Activated gamma-delta T cell treated with Interleukin-2 at 50 U/mL for 16 hours (primary cell): ENCODE measurements at places on chromosomes 4 and X.
A peak's percentile ranks its signal among the peaks of the same experiment; 100 is the strongest.

GRCh38 chr4:93827272-93827947, 1.1 kb upstream of the ATOH1 start:
- no peak for DNase-seq

- DNase-seq = no peak
Measured at GRCh38 chr4:139202991-139203390, 26.0 kb upstream of the ELF2 start.

DNA sequence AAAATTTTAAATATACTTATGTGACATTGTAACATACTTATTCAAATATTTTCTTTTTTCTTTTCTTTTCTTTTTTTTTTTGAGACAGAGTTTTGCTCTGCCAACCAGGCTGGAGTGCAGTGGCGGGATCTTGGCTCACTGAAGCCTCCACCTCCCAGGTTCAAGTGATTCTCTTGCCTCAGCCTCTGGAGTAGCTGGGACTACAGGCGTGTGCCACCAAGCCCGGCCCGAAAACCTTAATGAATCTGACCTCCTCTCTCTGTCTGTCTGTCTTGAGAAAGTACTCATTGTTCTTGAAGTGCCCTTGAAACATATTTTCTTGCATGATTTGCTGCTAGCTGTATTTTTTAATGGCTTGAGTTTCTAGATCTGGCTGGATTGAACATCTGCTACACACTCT, 136.8 kb downstream of the ANAPC4 start:
- no peak for DNase-seq

DNA sequence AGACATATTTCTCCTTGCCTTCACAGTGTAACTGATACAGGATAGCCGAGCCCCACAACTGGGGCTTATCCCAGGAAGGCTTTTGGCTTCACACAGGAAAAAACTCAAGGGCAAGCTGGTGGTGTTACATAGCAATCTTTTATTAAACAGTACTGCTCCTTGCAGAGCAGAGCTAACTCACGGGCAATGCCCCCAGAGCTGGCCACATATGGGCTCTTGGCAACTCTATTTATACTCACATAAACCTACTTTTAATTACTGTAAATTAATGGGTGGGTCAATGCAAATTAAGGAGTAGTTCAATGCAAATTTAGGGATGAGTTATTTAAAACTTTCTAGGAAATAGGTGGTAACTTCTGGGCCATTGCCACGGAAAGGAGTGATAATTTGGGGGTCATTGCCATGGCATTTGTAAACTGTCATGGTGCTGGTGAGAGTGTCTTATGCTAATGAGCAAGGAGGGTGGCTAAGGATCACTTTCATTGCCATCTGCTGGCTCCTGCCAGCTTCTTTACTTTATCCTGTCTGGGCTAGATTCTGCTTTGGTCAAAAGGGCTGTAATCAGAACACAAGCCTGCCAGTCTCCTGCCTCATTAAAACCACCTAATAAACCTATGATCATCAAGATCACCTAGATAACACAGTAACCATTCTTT, 288.8 kb downstream of the CENPC start:
- DNase-seq = no peak

DNA sequence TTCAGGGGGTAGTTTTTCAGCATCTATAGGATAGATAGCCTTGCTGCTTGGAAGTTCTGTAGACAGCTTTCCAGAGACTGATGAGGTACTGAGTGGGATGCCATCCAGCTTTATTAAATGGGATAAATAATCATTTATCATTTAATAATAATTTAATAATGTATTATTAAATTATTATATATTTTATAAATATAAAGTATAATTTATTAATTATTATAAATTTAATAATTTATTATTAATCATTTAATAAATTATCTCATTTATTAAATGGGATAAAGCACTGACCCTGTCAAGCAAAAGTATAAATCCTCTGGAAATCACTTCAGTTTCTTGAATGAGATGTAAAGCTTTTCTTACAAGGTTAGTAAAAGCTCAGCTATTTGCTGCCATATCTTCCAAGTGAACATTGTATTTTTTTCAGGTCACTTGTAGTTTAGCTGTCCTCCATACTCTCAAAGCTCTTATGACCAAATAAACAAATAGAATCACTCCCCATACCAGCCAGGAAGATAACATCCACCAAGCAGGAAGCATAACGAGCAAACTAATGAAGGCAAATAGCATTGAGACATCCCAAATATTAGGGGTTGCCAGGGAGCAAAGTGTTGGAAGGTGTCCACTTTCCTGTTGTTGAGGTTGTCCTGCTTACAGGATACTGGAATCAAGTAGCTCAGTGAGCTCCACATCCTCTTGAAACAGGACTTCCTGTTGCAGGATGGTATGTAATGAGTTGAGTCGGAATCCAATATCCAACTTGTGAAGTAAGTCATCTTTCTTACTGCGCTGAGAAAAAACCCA, 88.9 kb downstream of the ZNF674 start:
- no peak for DNase-seq

DNA sequence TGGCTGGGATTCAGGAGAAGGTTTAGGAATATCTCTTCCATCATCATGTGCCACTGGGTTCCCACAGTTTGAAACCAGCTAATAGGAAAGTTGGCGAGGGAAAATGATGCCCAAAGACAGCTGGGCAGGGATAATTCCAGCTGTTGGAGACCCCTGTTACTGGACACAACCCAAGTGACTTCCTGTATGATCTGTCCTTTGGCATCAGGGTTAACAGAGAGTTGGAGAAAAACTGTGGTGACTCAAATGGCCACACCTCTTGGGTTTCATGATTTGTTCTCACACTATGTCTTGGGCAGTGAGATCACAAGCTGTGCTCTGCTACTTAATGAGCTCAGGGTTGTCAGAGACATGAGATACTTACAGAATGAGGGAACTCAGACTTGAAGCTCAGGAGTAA, 3.8 kb downstream of the FGF16 start:
- DNase-seq = no peak

DNA sequence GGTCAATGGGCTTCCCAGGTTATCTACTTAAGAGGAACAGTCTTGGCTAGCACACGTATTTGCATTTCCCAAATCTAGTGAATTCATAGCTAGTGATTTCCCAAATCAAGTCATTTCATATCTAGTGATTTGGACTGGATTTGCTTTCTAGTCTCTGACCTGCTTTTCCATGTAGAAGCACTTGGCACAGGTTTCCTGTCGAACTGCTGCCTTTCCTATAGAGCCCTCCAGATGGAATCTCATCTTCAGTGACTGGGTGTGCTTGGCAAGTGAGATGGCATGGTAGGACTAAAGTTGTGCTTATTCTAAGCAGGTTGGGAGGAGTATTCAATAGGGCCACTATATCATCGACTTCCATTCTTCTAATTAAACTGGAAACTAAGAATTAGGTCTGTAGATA, 94.7 kb downstream of the CCNG2 start:
- DNase-seq = no peak

DNA sequence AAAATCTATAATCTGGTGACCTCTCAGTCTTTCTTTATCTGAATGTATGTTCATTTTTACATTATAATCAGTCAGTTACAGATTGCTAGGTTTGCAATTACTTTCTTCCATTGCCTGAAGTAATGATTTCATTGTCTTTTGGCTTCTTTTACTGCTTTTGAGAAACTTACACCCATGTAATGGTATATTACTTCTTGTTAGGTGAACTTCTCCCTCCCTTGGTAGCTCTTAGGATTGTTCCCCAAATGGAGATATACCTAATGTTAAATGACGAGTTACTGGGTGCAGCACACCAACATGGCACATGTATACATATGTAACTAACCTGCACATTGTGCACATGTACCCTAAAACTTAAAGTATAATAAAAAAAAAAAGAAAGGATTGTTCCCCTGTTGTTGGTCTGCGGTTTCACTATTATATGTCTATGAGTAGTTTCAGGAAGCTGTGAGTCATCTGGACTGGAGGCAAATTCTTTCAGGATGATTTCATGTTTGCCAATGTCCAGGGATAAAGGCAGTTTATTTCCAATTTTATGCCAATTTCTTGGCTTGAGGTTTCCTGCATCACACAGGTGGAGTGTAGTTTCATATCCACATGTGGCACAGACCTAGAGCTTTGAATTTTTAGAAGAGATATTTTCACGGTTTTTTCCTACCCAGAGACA, 21.8 kb downstream of the SPANXC start:
- DNase-seq = no peak

- DNase-seq = no peak
Measured at GRCh38 chr4:85741381-85741780, 266.4 kb downstream of the ARHGAP24 start.

- no peak for DNase-seq
Measured at GRCh38 chr4:30753316-30753715, 33.1 kb downstream of the PCDH7 start.

GRCh38 chr4:139154538-139154937, 22.5 kb downstream of the ELF2 start:
- DNase-seq = no peak

DNA sequence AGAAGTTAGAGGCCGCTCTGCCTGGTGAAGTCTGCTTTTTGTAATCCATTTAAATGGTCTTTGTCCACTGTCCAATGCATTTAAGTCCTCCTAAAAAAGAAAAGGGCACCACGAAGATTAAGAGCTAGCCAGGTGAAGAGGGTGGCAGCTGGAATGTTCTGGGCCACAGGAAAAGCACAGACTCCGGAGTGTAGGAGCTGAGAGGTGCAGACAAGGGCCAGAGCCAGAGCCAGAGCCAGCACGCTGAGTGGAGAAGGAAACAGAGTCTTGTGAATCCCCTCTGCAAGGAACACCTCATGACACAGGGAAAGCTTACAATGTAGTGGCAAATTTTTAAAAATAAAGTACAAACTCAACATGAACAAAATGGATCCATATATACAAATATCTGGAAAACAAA, 83.6 kb downstream of the TSPAN5 start:
- no peak for DNase-seq

DNA sequence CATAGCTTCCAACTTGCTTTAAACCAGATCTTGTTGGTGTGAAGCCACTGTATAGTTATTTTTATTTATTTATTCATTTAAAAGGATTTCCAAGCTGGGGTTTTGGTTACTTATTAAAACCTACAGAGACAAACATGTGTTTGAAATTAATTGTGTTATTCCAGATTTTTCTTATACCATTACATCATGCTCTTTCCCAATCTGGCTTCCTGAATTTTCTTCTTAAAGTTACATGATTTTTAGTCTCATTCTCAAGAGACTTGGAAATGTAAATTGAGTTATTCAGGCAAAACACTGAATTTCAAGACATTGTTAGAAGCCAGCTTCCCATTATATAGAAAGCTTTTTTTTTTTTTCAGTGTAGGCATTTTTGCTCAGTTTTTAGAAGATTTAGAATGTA, 381.9 kb downstream of the IL1RAPL1 start:
- no peak for DNase-seq

DNA sequence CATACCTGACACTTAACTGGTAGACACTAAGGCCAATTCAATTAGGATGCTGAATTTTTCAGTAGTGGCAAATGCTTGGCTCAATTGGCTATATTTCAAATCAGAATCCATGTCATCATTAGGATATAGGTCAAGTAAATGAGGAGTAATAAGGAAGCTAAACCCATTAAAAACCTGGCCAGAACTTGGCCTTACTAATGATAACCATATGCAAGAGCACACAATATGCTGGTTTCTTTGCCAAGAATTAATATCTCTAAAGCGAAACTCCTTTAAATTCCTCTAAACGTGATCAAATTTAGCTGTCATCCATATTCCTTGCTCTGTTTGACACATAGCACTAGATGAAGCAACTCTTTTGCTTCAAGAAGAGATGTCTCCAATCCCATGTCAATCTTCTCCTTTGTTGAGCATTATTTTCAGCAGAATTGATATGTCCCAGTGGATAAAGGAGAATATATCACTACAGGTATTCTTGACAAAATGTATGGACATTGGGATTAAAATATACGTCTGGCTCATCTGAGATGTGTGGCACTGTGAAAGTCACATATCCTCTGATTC, 206.1 kb upstream of the ANKRD50 start:
- no peak for DNase-seq

- DNase-seq = no peak
Measured at GRCh38 chr4:76947369-76947768, 2.2 kb upstream of the SEPTIN11 start.

GRCh38 chr4:77110730-77111129, 34.9 kb upstream of the CCNI start:
- no peak for DNase-seq

- no peak for DNase-seq
Measured at GRCh38 chrX:147377728-147378127, 534.0 kb upstream of the FMR1 start.

DNA sequence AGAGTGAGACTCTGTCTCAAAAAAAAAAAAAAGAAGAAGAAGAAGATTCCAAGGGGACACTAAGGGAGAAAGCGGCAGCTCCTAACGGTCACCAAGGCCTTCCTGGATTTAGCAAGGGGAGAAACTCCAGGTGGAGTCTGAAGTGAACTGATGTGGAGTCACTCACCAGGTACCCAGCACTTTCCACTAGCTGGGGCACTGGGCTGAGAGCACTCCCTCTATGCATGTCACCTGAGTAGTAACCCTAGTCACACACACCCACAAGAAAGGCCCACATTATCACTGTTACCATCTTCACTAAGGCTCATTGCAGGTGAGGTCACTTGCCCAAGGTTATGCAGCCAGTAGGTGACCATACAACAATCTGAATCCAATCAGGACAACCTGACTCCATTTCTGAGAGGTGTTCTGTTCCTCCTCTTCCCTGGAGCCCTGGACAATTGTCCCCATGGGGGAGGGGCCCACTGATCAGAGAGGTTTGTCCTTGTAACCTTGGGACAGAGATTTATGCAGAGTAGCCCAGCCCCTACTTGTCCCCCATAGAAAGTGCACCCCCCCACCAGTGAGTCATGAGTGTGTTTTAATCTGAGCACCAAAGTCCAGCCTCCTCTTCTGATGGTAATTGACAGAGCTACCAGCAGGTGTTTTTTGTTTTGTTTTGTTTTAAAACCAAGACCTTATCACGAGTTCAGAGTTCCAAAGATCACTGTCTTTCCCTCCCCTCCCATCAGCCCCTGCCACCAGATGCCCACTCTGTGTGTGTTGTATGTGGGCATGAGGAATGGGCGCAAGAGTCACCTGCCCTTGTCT, 5.9 kb upstream of the SASH3 start:
- DNase-seq = peak; percentile 32

DNA sequence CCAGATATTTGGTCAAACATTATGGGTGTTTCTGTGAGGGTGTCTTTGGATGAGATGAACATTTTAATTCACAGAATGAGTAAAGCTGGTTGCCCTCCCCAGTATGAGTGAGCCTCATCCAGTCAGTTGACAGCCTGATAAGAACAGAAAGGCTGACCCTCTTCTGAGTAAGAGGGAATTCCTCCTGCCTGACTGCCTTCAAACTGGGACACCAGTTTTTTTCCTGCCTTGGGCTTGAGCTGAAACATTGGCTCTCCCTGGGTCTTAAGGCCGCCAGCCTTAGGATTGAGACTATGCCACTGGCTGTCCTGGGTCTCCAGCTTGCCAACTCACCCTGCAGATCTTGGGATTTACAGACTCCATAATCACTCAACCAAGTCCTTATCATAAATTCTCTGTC, 14.5 kb upstream of the MAML3 start:
- no peak for DNase-seq

GRCh38 chr4:147596377-147596776, 20.8 kb upstream of the TMEM184C start:
- no peak for DNase-seq
